ENCODE measurements at places on chromosomes 16 and 17. TPM values are rescaled to one million over a fixed set of nuclear protein-coding genes. Genes with fewer than 3 reads are reported as not detected.

Gene KCNG4
- total RNA-seq, result not detected

DNA sequence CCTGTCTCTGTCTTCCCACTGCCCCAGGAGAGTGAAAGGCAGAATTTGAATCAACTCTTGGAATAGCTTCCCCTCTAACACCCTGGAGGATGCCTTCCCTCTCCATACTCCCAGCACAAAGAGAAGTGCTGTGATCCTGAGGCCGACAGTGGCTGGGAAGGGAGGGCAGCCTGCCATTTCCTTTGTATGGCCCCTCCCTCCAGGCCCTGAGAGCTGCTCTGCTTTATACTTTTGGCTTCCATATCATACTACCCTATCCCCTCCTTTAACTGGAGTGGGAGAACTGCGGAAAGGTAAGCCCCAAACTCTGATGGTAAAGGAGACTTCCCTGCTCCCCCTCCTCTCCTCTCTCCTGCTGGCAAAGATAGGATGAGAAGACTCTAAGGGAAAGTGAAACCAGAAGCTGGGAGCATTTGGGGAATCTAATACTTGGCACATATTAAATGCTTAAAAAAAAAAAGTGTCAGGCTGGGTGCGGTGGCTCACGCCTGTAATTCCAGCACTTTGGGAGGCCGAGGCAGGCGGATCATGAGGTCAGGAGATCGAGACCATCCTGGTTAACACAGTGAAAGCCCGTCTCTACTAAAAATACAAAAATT lies 4.1 kb upstream of the MED24 start:
- DNase-seq, result no peak

Gene ICAM2
- not detected for total RNA-seq

Gene CLEC10A
- not detected for total RNA-seq

Gene CDK12
- 19.1 TPM for total RNA-seq

DNA sequence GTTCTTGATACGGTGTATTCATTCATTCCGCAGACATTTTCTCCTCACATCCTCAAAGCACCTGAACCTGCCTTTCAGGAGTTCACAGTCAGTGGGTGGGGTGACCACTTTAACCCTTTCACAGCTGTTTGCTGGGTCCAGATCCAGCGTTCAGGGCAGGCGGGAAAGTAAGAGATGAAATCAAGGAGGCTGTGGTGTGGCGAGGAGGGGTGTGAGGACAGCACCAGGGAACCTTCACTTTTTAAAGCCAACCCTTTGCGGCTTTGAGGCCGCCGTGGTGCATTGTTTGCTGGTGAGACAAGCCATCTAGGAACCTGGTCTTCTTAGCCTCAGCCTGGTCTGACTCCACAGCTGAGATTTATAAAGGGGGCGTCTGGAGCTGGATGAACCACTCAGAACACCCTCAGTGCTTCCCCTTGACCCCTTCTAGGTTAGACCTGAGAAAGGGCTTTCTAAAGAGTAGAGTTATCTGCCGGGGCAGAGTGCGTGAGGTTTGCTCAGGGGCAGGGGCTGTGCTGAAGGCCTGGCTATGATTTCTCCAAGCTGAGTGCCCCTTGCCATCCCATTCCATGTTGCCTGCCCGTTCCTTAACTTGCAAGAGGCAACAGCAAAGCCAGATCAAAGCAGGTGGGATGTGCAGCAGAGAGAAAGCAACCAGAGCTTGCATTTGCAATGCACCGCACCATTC lies 933 bp downstream of the CCR7 start:
- no peak for DNase-seq

GRCh38 chr16:22144520-22144919 lies 17.8 kb upstream of the SDR42E2 start:
- no peak for DNase-seq

Gene CSH2
- not detected for total RNA-seq

GRCh38 chr16:49349446-49350168 lies 24.0 kb upstream of the C16orf78 start:
- peak; percentile 59 for DNase-seq

DNA sequence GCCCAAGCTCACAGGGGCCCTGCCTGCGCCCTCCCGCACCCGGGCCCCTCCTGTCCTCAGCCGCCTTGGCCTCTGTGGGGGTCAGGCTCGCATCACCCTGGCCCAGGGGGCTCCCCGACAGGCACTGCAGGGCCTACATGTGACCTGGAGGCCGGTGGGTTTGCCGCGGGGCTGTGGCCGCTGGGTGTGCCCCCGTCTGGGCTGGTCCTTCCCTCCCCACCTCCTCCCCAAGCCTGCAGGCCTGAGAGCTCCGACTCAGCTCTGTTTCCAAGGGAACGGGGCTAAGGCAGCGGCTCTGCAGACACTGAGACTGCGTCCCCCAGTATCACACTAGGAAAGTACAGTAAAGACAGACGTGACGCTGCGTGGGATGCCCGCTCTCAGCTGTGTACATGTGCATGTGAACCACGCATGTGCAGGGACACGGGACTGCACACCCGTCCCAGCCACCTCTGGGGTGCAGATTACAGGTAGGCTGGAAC lies 16.5 kb upstream of the WDR45B start:
- DNase-seq, result no peak

Gene RHBDL3
- total RNA-seq, result 1.6 TPM

DNA sequence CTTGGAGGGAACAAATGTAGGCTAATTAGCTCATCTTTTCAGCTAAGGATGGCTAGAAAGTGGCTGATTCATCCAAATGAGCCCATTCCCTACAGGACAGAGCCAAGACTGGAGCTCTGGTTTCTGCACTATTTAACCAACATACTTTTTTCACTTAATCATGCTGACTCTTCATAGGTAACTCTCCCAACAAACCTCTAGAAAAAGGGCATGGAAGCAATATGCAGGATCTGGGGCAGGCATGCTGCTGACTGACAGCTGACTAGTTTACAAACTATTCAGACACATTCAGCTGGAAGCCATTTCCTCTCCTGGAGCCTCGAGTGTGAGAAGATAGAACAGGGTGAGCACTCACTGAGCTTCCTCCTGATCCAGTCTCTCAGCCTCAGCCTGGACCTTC lies 6.2 kb downstream of the BECN1 start:
- no peak for DNase-seq
